ENCODE measurements at places on chromosomes 1 and 21.

DNA sequence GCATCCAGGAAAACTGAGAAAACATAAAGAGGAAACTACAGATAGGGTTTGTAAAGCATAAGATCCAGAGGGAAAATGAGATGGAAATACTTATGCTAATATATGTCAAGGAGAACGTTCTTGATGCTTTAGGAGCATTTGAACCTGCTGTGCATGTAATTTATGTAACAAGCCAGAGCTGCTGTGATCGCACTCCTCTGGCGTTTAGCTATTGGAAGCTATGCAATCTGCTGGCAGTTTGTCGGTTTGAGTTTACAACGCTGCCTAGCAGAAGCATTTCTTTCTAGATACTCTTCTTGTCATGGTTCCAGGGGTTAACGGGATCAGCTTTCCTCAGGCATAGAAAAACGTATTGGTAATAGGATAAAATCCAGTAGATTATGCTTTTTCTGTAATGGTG lies 182.7 kb downstream of the KCNH1 start:
- DNase-seq, result no peak

DNA sequence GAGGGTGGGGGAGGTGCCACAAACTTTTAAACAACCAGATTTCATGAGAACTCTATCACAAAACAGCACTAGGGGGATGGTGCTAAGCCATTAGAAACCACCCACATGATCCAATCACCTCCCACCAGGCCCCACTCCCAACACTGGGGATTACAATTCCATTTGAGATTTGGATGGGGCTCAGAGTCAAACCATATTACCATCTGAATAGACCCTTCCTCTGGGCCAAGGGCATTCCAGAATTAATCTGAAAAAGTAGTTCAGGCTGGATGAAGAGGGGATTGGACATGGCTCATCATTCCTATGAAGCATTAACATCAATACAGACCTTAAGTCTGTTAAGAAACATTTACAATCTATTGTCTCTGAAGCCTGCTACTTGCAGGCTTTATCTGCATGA lies 149.9 kb upstream of the DNAH14 start:
- DNase-seq, result no peak

GRCh38 chr1:97834899-97835298 lies 85.9 kb downstream of the DPYD start:
- DNase-seq, result no peak

GRCh38 chr1:198494139-198494538 lies 46.3 kb downstream of the ATP6V1G3 start:
- no peak for DNase-seq

- no peak for DNase-seq
These were observed 398.3 kb upstream of the DUSP10 start for GRCh38 chr1:222140206-222140605.

DNA sequence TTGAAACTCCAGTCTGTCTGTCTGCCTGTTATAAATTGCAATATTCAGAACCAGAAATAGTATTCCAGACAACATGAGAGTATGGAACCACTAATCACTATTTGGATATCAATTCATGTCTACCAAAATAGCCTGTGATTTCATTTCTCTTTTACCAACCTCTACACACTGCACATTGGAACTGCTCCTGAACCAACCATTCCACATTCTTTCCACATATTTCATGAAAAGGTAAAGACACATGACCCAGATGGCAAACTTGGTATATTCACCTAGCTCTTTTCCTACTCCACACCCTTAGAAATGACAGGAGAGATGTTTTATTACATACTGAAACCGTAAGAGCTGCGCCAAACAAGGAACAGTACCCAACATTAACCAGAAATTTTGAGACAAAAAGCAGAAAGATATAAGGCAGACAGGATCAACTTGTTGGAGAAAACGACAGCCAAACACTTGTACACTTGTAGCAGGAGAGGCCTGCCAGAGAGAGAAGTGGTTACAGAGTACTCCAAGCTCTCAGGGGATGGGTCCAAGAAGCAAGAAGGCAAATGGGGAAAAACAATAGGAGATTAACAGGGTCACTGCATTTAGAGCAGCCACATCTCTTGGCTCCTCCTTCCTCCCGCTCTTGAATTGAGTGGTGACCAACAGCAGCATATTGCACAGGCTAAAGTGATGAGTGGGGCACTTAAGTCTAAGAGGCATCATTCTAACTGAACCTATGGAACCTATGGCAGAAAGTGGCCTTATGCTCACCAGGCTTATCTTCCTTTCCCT lies 148.7 kb downstream of the SETD4 start:
- no peak for DNase-seq

DNA sequence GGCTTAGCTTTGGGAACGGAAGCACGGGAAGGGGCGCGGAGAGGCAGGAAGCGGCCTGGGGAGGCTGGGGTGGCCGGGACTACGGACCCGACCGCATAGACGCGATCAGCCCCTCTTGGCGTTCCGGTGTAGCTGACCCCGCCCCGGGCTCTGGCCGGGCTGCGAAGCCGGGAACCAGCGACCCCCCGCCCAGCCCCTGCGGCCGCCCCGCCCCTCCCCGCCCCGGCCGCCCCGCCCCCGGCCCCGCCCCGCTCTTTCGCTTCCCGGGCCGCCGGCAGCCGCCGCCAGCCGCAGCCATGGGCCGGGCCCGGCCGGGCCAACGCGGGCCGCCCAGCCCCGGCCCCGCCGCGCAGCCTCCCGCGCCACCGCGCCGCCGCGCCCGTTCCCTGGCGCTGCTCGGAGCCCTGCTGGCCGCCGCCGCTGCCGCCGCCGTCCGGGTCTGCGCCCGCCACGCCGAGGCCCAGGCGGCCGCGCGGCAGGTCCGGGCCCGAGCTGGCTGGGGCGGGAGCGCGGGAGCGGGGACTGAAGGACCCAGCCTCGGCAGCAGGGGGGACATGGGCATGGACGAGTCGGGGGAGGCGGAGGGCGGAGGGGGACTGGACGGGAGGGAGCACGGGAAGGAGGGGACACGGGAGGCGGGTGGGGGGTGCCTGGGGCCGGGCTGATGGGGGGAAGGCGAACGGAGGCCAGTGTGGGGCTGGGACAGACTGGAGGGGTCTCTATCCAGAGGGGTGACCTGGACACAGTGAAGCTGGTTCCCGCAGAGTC lies at the start of gene SELENON:
SELENON (plus strand) TSS at position 259 of the 768 bp plus-strand sequence; CDS start at position 297, 38 bp downstream.
- DNase-seq, result peak; percentile 54

DNA sequence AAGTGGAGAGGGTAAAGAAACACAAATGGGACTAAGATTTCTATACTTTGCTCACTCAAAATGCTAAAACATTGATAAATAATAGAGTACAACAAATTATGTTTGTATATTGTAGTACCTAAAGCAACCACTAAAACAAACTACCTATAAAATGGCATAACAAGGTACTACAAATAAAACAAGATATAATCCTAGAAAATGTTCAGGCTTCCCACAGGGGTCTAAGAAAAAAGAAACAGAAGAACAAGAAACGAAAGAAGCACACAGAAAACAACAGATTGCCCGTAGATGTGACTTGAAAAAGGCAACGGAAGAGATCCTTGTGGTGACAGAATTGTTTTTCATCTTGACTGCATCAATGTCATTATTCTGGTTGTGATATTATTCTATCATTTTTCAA lies 63.3 kb upstream of the ADGRL4 start:
- DNase-seq, result no peak

- no peak for DNase-seq
These were observed 1.8 kb downstream of the IFNAR2 start for GRCh38 chr21:33231526-33231925.

GRCh38 chr1:56516539-56517252 lies 62.7 kb downstream of the PLPP3 start:
- peak; percentile 15 for DNase-seq

- no peak for DNase-seq
These were observed 26.6 kb downstream of the SDE2 start for GRCh38 chr1:225972344-225973152.

DNA sequence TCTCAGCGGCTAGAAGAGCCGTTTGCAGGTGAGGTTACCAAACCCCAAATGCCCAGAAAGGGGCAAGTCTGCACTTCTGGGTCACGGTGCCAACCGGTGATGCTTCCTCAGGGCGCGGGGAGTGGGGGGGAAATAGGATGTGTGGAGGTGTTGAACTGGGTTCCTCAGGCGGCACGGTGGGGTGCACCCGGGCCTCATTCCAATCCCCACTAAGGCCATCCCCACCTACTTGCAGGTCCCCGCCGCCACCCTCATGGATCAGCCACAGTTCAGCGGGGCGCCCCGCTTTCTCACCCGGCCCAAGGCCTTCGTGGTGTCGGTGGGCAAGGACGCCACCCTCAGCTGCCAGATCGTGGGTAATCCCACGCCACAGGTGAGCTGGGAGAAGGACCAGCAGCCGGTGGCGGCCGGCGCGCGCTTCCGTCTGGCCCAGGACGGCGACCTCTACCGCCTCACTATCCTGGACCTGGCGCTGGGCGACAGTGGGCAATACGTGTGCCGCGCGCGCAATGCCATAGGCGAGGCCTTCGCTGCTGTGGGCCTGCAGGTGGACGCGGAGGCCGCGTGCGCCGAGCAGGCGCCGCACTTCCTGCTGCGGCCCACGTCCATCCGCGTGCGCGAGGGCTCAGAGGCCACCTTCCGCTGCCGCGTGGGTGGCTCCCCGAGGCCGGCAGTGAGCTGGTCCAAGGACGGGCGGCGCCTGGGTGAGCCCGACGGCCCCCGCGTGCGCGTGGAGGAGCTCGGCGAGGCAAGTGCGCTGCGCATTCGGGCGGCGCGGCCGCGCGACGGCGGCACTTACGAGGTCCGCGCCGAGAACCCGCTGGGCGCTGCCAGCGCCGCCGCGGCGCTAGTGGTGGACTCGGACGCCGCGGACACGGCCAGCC lies 3.9 kb downstream of the OBSCN start:
- no peak for DNase-seq

DNA sequence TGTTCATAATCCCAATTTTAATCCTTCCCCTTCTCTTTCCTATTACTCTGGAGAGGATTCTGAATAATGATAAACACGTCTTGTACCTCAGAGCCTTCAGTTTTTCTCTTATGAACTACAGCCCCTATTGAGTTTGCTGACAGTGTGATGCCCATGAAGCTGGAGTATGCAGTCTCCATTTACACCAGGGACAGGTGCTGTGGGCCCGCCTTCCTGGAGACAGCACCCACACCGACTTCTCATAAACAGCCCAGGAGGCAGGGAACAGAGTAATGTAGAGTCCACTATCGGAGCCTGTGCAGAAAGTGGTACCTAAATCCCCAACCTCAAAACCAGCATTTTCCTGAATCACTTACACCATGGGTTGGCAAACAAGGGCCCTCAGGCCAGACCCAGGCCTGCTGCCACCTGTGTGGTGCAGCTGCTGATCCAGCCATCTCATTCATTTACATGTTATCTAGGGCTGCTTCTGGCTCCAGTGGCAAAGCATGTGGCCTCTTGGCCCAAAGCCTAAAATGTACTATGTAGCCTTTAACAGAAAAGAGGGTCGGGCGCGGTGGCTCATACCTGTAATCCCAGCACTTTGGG lies 95.1 kb upstream of the KRTAP19-8 start:
- DNase-seq, result no peak

GRCh38 chr1:18977428-18977827 lies 21.0 kb upstream of the IFFO2 start:
- DNase-seq, result no peak

GRCh38 chr21:21864321-21864840 lies 866.2 kb downstream of the NCAM2 start:
- DNase-seq, result no peak

GRCh38 chr1:89802841-89803240 lies 18.0 kb upstream of the LRRC8D start:
- DNase-seq, result no peak

- no peak for DNase-seq
These were observed 65.7 kb downstream of the ST6GALNAC3 start for GRCh38 chr1:76140227-76140626.

GRCh38 chr1:206039046-206039973 lies 13.7 kb upstream of the RHEX start:
- DNase-seq, result no peak

DNA sequence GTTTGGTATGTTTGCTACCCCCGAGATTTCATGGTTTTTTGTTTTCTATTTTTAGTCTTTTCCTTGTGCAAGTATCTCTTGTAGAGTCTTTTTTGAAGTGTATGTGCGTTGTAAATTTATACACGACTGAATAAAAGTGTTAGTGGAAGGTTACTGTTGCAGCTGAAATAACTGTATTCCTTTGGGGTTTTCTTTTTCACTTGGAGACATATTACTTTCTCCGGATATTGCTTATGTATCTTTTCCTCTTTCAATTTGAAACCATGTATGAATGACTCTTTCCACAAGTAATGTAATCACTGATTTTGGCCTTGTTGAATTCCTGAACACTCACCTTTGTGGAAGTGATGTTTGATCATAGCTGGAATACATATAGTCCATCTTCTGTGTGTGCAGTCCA lies 956 bp downstream of the URB2 start:
- DNase-seq, result no peak

- no peak for DNase-seq
These were observed 12.0 kb upstream of the PRELP start for GRCh38 chr1:203463469-203464062.

- no peak for DNase-seq
These were observed 16.2 kb downstream of the LAPTM5 start for GRCh38 chr1:30741239-30741894.

DNA sequence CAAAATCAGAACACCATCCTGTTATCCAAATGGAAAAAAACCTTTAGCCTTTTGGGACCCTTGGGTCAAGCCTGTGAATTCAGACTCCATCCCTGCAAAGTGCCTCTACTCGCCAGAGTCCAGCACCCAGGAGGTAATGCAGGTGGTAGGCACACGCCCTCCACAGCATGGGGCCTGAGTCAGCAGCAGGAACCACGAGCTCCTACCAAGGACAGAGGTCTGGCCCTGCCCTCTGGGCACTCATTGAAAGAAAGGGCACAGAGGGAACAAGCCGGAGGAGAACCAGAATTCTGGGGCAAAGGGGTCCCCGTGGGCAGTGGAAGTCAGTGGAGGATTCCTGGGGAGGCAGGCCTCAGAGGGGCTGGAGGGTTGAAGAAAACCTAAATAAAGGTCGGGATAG lies 438.1 kb downstream of the NPHP4 start:
- no peak for DNase-seq

DNA sequence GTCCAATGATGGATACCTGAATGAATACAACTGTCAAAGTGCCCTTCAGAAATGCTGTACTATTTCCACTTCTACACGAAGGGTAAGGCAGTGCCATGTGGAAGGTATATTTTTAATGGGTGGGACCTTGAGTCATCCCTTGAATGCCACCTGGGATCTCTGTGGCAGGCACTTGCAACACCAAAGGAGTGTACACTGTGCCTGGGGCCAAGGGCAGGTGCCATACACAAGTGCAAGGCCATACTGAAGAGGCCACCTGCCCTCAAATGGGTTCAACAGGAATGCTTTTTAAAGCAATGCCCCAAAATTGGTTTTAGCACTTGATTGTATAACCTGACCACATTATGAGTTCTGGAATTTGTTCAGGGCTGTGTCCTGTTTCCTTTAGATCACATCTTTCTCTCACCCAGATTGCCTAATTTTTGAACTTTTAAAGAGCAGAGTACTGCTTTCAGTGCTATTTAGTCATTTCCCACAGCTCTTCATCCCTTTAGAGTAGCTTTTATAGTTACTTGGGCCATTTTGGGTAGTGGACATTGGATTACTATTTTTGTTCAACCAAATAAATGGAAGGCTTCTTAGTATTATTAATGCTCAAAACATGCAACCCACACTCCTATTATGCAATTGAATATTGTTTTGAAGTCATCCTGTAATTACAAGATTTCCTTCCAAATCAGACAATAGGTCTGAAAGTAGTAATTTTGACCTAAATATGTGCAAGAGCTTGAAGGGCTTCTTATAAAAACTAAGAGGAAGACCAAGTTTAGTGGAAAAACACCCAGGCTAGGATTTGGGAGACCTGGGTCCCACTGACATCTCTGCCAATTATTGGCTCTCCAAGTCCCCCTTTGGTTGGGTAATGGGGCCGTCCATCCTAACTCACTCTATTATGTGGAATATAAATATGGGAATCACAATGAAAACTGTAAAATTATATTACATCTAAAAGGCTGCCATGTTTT lies 57.2 kb downstream of the LEPR start:
- DNase-seq, result no peak
